ENCODE measurements at places on chromosomes 2 and 18.

DNA sequence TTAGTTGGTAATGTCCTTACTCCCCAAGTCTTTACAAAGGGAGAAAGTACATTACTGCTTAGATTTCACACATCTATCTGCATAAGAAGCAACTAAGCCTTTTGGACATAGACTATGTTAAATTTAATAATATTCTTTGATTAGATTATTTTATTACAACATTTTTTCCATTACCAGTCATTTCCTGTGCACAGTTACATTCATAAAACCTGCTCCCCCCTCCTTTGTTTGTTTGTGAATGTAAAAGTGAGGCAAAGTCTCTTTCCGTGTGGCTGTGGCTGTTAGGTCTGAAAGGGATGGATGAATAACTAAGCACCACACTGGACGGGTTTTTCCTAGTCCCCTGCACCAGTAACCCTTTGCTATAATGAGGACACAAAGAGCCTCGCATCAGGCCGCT, 9.6 kb downstream of the PTGR3 start:
- no peak for DNase-seq

DNA sequence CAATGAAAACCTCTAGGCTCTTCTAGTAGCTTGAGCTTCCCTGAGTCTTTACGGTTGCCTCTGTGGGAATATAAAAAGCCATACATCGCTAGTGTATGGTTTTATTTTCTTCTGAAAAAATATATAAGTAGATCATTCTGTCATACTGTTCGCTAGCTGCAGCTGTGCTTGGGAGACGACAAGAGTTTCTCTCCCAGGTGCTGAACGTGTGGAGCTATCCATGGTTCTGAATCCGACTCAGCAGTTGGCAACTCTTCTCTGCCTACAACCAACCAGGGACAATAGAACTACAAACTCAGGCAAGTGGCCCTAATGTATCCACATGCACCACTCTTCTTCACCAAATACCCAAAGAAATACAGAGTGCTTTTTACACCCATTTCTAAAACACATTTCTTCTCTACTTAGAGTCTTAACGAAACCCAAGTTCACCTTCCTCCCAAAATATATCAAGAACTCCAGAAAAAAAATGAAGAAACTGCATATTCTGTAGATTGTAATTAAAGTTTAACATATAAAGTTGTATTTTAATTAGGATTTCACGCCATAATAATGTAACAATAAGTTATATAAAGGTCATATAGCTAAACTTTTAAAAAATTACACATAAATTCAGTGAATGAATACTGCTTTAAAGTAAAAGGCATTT, 2.2 kb upstream of the KCNH7 start:
- DNase-seq: peak; percentile 84

DNA sequence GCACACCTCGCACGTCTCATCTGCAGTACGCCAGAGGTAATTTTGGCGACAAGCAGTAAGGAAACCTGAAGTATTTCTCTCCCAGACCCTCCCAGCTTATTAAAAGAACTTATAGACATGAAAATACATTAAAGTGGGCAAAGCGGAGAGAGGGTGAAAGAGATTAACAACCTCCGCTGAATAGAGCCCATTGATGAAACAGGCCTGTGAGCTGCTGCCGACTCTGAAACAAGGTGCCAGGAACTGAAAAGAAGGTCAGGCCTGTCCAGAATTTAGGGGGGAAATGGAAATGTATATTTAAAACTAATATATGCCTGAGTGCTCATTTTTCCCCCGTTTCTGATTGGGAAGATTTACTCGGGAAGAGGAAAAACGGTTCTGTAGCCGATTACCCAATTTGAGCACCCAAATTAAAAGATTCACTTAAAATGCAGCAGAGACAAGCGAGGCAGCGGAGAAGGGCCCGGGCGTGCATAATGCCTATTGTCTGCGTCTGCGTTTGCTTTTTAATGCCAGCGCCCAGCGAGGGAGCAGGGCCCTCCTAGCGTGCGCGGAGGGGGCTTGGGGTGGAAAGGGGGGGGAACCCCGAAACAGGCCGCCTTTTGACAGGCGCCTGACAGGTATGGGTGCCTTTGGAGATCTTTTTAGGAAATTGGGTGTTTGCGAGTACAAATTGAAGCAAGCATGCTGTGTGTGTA, 316.2 kb downstream of the GBX2 start:
- no peak for DNase-seq

GRCh38 chr2:26657265-26657664, 16.1 kb upstream of the CIB4 start:
- no peak for DNase-seq

DNA sequence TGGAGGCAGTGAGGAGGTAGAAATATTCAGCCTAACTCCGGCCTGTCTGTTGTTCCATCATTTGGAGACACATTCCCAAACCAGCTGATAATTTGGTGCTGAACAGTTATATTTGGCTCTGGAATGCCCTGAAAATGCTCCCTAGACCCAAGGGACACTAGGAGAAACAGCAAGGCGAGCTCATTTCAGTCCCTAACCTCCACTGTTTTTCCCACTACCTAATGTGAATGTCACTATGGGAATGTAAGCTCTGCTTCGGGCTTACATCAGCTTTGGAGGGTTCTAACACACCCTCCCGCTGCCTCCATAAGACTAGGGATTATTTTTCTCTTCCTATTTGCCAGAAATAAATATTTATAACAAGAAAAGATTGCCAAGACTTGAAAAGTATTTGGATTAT, 103.5 kb downstream of the ANTXR1 start:
- DNase-seq: no peak

All from nephron progenitor cell (in vitro differentiated cells).